ENCODE measurements at places on chromosomes 1 and 21. TPM values are rescaled to one million over a fixed set of nuclear protein-coding genes. Genes with fewer than 3 reads are reported as not detected.

GRCh38 chr1:235859789-235860188 is 6.9 kb downstream of the LYST start:
- peak overlapping the region; percentile 55 for H3K27ac ChIP-seq
- no peak for DNase-seq
- no peaks in the 10 kb centered on the region for H3K27me3 ChIP-seq
- H3K4me1 ChIP-seq = peaks cover 59% of the 10 kb centered on the region

- H3K27ac ChIP-seq = no peak overlapping the region
- no peaks in the 10 kb centered on the region for H3K4me1 ChIP-seq
- H3K36me3 ChIP-seq = no peaks in the 10 kb centered on the region
- H3K27me3 ChIP-seq = no peaks in the 10 kb centered on the region
- no peak overlapping the region for H3K4me3 ChIP-seq
Measured at GRCh38 chr21:33441489-33442477, 38.0 kb downstream of the TMEM50B start.

GRCh38 chr1:29827801-29828525 is 591.6 kb downstream of the PTPRU start:
- no peak for DNase-seq
- H3K4me3 ChIP-seq = no peak overlapping the region
- no peaks in the 10 kb centered on the region for H3K4me1 ChIP-seq

- H3K36me3 ChIP-seq = no peaks in the 10 kb centered on the region
- no peaks in the 10 kb centered on the region for H3K27me3 ChIP-seq
- no peaks in the 10 kb centered on the region for H3K4me1 ChIP-seq
- no peak for DNase-seq
- H3K27ac ChIP-seq = no peak overlapping the region
Measured at GRCh38 chr1:77405186-77405585, 123.4 kb downstream of the AK5 start.

DNA sequence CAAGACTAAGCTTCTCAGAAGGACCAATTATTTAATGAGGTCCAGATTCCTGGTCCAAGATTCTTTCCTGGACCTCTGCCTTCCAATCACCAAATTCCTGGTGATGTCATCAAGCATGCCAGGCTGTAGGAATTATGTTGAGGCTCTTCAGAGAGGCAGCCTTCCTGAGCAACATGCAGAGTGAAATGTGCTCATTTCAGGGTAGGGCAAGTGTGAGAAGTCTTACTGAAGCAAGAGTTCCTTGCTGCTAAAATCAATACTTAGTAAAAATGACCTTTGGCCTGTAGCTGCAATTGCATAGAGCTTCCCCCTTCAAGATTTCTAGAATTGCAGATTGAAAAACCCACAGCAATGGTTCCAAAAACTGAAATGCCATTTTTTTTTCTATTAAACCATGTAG is 31.7 kb upstream of the BCAR3 start:
- DNase-seq = no peak
- H3K36me3 ChIP-seq = no peaks in the 10 kb centered on the region
- H3K4me3 ChIP-seq = no peak overlapping the region
- H3K27ac ChIP-seq = no peak overlapping the region
- no peaks in the 10 kb centered on the region for H3K27me3 ChIP-seq

GRCh38 chr1:162072740-162073139 is 3.2 kb downstream of the NOS1AP start:
- DNase-seq = no peak
- peak overlapping the region; percentile 85 for H3K4me3 ChIP-seq

DIO1 gene
- total RNA-seq = 0.28 TPM

NBPF6 gene
- total RNA-seq = not detected

PLEKHA6 gene
- 5.5 TPM for total RNA-seq

CFAP141 gene
- total RNA-seq = not detected

TNFRSF1B gene
- 18.8 TPM for total RNA-seq

TAF1A gene
- 11.6 TPM for total RNA-seq

Data from Panc1 (cell line).